Hepatic stellate cell (primary cell): ENCODE measurements at places on chromosomes 13 and 19.

GRCh38 chr13:106466691-106467426 lies 68.6 kb downstream of the EFNB2 start:
- DNase-seq, result no peak

DNA sequence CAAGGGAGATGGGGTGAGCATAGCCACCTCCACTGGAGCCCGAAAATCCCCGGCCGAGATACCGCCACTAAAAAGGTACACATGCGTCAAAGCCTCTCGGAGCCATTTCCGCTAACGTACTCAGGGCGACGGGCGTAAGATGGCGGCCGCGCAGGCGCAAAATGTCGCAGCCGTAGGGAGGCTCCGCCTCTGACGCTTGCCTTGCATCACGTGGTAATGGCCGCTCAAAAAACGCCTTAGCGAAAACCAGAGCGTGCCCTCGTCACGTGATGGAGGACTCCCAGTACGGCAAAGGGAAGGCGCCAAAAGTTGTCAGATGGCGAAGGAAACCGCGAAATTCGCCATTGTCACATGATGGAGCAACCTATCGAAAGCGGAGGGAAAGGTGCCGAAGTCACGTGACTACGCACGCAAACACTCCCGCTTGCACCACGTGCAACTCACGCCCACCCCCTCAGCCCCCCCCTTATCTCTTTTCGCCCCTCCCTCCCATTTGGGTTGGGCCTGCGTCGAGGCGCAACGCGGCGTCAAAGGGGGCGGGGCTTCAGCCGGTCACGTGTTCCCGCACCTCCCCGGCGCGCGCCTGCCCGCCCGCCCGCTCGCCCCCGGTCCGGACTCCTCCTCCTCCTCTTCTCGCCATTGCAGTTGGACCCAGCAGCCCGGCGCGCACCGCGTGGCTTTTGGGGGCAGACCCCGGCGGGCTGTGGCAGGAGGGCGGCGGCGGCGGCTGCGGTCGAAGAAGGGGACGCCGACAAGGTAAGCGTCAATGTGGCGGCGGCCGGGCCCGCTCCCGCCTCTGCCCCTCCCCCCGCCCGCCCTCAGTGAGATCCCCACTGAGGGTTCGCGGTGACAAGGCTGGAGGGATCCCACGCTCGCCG lies at the start of gene ILF3:
Gene ILF3, plus strand, starts transcription at position 615 of the 878 bp plus-strand sequence. CDS start 16,260 bp downstream, outside the sequence.
- peak; percentile 98 for DNase-seq

DNA sequence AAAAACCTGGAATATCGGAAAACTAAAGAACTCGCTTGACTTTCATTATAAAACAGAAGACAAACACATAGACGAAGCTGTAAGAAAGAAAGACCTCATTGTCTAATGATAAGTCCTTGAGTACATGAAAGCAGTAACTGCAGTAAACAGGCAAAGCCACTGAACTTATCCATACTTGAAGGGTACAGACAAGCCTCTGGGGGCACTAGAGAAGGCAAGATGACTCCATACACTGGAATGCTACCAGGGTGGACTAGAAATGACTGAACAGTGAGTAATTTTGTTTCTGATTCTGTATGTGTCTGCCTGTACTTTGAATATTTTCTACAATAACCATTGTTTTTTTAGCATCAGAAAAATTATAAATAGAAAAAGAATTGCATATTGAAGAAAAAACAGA lies 507.9 kb downstream of the UQCRFS1 start:
- peak; percentile 49 for DNase-seq

GRCh38 chr13:111519041-111519440 lies 198.6 kb downstream of the TEX29 start:
- no peak for DNase-seq

DNA sequence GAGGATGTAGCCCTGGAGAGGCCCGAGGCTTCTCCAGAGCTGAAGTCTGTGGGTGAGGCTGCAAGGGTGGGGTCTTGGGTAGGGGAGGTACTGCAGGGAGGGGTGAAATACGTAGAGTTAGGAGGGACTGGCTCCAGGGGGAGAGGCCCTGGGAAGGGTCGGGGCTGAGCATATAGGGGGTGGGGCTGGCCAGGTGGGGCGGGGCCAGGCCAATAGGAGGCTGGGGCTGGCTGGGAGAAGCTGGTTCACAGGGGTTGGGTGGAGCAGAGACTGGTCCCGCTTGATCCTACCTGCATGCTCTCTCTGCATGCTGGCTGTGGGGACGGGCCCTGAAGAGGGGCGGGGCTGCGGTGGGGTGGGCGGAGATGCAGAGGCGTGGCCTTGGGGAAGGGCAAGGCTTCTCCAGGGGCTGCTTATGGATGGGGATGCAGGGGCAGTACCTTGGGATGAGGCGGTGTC lies 51.9 kb downstream of the CELF5 start:
- no peak for DNase-seq

DNA sequence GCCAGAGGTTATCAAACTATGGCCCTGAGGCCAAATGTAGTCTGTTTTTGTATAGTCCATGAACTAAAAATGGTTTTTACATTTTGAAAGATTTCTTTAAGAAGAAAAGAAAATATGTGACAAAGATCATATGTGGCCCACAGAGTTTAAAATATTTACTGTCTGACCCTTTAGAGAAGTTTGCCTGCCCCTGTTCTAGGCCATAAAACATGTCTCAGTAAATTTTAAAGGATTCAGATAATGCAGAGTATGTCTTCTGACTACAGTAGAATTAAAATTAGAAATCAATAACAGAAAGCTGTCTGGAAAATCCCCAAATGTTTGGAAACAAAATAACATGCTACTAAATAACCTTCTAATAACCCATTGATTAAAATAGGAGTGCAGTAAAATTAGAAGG lies 86.3 kb downstream of the KCNRG start:
- no peak for DNase-seq
